HCT116 (cell line): ENCODE measurements at places on chromosomes 4 and X. TPM values are rescaled to one million over a fixed set of nuclear protein-coding genes. Genes with fewer than 3 reads are reported as not detected.

The PLAC8 gene
- total RNA-seq = 0.61 TPM

DNA sequence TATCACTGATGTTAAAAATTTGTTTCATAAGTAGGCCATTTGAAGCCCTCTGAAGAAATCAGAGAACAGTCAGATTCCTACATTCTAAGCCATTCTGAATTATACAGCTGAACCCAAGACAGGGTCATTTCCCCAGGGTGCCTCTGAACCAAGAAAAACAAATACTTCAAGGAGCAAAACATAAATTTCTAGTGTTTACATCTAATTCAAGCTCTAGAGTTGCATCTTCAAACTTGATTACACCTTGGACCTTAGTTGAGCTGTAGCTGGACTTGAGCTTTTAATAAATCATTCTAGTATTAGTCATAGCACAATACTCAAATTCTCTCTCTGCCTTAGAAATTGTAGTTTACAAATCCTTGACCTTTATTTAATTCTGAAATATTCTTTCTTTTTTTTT is 87.6 kb upstream of the IL15 start:
- H3K27me3 ChIP-seq = no peaks in the 10 kb centered on the region
- H3K4me3 ChIP-seq = no peak overlapping the region
- DNase-seq = no peak
- H3K4me1 ChIP-seq = no peaks in the 10 kb centered on the region

DNA sequence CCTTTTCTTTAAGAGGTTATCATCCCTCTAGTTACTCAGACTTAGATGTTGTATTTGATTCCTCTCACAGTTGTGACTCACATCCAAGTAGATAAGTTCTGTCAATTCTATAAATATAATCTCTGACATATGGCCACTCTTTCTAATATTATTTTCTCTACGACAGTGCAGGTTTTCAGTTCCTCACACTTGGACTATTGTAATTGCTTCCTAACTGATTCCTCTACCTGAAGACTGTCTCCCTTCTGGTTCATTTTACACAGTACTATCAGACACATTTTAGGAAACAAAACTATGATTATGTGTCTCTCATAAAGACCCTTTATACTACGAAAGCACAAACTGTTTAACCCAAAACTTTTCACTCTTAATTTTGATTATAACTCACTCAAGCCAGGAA is 31.3 kb upstream of the GNRHR start:
- no peak overlapping the region for H3K27ac ChIP-seq
- H3K4me1 ChIP-seq = no peaks in the 10 kb centered on the region
- no peak overlapping the region for H3K4me3 ChIP-seq
- H3K36me3 ChIP-seq = no peaks in the 10 kb centered on the region

GRCh38 chrX:39304746-39305145 is 503.5 kb downstream of the MID1IP1 start:
- no peak overlapping the region for H3K4me3 ChIP-seq
- H3K4me1 ChIP-seq = peaks cover 8% of the 10 kb centered on the region
- DNase-seq = no peak
- no peak overlapping the region for H3K27ac ChIP-seq

GRCh38 chr4:165814256-165815020 is 58.6 kb upstream of the TLL1 start:
- no peak overlapping the region for H3K27ac ChIP-seq
- H3K4me1 ChIP-seq = no peaks in the 10 kb centered on the region
- no peaks in the 10 kb centered on the region for H3K27me3 ChIP-seq
- H3K4me3 ChIP-seq = no peak overlapping the region
- H3K36me3 ChIP-seq = no peaks in the 10 kb centered on the region

- H3K27me3 ChIP-seq = no peaks in the 10 kb centered on the region
- no peak for DNase-seq
- H3K36me3 ChIP-seq = no peaks in the 10 kb centered on the region
- no peak overlapping the region for H3K27ac ChIP-seq
Measured at GRCh38 chr4:153497988-153498967, 32.1 kb downstream of the TMEM131L start.

GRCh38 chr4:141410839-141411238 is 190.1 kb downstream of the ZNF330 start:
- no peaks in the 10 kb centered on the region for H3K27me3 ChIP-seq
- DNase-seq = no peak
- no peak overlapping the region for H3K27ac ChIP-seq
- no peak overlapping the region for H3K4me3 ChIP-seq

GRCh38 chr4:76342191-76342590 is 35.7 kb downstream of the STBD1 start:
- no peaks in the 10 kb centered on the region for H3K36me3 ChIP-seq
- DNase-seq = no peak
- H3K4me1 ChIP-seq = no peaks in the 10 kb centered on the region
- no peak overlapping the region for H3K4me3 ChIP-seq

- H3K4me1 ChIP-seq = no peaks in the 10 kb centered on the region
- no peak overlapping the region for H3K27ac ChIP-seq
- H3K27me3 ChIP-seq = no peaks in the 10 kb centered on the region
- no peak overlapping the region for H3K4me3 ChIP-seq
- no peak for DNase-seq
Measured at GRCh38 chr4:69759189-69759604, 1.2 kb downstream of the SULT1B1 start.

The USP11 gene
- total RNA-seq = 62.0 TPM

DNA sequence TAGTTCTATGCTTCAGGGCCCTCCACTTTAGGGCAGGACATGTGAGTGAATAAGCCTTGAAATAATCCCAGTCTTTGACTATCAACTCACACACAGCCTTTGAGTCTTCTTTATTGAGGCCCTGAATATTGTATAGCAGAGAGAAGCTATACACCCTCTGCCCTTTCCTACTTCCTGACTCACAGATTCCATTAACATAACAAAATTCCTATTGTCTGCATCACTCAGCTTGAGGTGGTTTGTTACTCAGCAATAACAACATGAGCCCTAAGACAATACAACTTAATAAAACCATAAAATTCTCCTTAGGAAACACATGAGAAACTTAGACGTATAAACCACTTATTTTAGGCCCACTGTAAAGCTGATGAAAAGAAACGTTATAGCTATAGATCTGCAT is 680.3 kb upstream of the DIAPH2 start:
- no peak overlapping the region for H3K27ac ChIP-seq
- H3K4me1 ChIP-seq = no peaks in the 10 kb centered on the region
- no peaks in the 10 kb centered on the region for H3K36me3 ChIP-seq
- no peak overlapping the region for H3K4me3 ChIP-seq
- no peaks in the 10 kb centered on the region for H3K27me3 ChIP-seq
- no peak for DNase-seq

DNA sequence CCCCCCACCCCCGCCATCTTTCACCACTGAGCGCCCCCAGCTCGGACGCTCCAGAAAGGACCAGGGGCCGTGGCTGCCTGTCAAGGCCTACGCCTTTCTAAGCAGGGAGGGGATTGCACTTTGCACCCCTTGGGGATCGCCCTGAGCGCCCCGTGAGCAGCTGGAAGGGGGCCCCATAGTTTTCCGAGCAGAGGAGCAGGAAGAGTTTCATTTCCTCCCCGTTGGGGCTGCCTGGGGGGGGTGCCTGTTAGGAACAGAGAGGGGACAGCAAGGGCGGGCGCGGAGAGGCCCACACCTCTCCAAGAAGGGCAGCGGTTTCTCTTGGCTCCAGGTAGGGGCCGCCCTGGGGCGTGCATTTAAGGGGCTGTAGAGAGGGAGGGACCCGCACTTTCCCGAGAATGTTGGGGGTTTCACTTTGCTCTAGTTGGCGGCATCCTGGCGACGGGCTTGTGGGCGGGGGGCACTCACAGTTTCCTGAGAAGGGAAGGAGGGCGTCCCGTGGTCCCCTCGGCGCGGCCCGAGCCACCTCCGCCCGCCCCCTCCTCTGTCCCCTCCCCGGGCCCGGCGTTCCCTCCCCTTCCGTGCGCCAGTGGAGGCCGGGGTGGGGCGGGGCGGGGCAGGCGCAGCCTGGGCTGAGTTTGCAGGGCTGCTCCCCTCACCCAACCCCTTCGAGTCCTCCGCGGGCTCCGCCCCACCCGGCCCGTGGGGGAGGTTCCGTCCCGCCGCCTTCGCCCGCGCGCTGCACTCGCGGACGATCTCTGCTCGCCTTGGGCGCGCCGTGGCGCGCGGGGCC is 82.3 kb upstream of the CD99 start:
- H3K36me3 ChIP-seq = no peaks in the 10 kb centered on the region
- peak overlapping the region; percentile 52; the same call in 1 of the 2 replicates for H3K27ac ChIP-seq
- H3K27me3 ChIP-seq = no peaks in the 10 kb centered on the region

- DNase-seq = no peak
- no peaks in the 10 kb centered on the region for H3K27me3 ChIP-seq
- H3K4me1 ChIP-seq = no peaks in the 10 kb centered on the region
- no peak overlapping the region for H3K4me3 ChIP-seq
Measured at GRCh38 chr4:147975933-147976928, 244.3 kb downstream of the ARHGAP10 start.

The NEXMIF gene
- total RNA-seq = not detected

The ERCC6L gene
- total RNA-seq = 12.5 TPM

- peaks cover 13% of the 10 kb centered on the region; the same call in 1 of the 2 replicates for H3K4me1 ChIP-seq
- H3K4me3 ChIP-seq = no peak overlapping the region
- DNase-seq = no peak
- no peak overlapping the region for H3K27ac ChIP-seq
- no peaks in the 10 kb centered on the region for H3K36me3 ChIP-seq
- H3K27me3 ChIP-seq = no peaks in the 10 kb centered on the region
Measured at GRCh38 chrX:17617806-17618205, 119.5 kb upstream of the SCML1 start.

DNA sequence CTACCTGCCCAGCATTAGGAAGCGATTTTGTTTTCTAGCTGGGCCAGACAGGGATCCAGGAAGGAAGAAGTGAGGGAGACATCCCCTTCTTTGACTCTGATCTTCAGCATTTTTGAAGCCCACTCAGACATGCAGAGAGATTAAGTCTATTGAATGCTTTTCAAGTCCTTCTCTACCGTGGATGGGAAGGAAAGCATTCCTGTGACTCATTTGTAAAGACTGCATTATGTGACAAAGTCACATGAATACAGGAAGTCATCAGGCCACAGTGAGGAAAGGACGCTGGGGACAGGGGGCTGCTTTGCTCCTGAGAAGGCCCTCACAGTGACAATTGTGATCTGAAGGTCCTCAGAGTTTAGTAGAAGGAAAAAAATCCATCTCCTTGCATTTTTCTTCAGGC is 67.4 kb upstream of the GBA3 start:
- DNase-seq = no peak
- no peak overlapping the region for H3K27ac ChIP-seq
- no peaks in the 10 kb centered on the region for H3K4me1 ChIP-seq
- H3K27me3 ChIP-seq = no peaks in the 10 kb centered on the region
- no peak overlapping the region for H3K4me3 ChIP-seq
- no peaks in the 10 kb centered on the region for H3K36me3 ChIP-seq

The DCLK2 gene
- total RNA-seq = 2.7 TPM

- H3K36me3 ChIP-seq = no peaks in the 10 kb centered on the region
- H3K27me3 ChIP-seq = no peaks in the 10 kb centered on the region
- peaks cover 45% of the 10 kb centered on the region for H3K4me1 ChIP-seq
- DNase-seq = no peak
Measured at GRCh38 chr4:76780781-76781697, 116.9 kb downstream of the SOWAHB start.

- no peak for DNase-seq
- H3K4me1 ChIP-seq = no peaks in the 10 kb centered on the region
- H3K27ac ChIP-seq = no peak overlapping the region
- no peak overlapping the region for H3K4me3 ChIP-seq
- H3K27me3 ChIP-seq = no peaks in the 10 kb centered on the region
Measured at GRCh38 chr4:23348789-23349498, 540.9 kb downstream of the PPARGC1A start.

The CXCL1 gene
- 2.5 TPM for total RNA-seq

DNA sequence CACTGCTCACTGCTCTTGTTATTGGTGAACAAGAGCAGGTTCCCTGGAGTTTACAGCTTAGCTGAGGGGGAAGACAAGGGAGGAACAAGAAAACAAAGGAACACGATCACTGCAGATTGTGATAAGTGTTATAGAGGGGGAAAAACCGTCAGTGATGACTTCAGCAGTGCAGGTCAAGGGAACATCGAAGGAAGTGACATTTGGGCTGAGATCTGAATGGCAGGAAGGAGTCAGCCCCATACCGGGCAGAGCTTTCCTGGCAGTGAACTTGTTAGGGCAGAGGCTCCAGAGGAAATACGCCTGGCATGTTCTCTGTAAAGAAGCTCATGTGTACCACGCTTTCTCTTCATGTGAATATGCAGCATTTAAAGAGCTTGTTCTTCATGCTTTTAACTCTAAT is 78.1 kb downstream of the LDB2 start:
- no peaks in the 10 kb centered on the region for H3K36me3 ChIP-seq
- no peak overlapping the region for H3K27ac ChIP-seq
- H3K4me3 ChIP-seq = no peak overlapping the region
- no peaks in the 10 kb centered on the region for H3K4me1 ChIP-seq
- DNase-seq = no peak
- peaks cover 6% of the 10 kb centered on the region; the same call in 1 of the 2 replicates for H3K27me3 ChIP-seq

- no peaks in the 10 kb centered on the region for H3K4me1 ChIP-seq
- no peaks in the 10 kb centered on the region for H3K36me3 ChIP-seq
- no peaks in the 10 kb centered on the region for H3K27me3 ChIP-seq
- no peak overlapping the region for H3K4me3 ChIP-seq
Measured at GRCh38 chr4:68469482-68469881, 22.2 kb downstream of the TMPRSS11E start.

- H3K27me3 ChIP-seq = no peaks in the 10 kb centered on the region
- no peak overlapping the region for H3K4me3 ChIP-seq
- H3K36me3 ChIP-seq = no peaks in the 10 kb centered on the region
- no peaks in the 10 kb centered on the region for H3K4me1 ChIP-seq
Measured at GRCh38 chrX:30488092-30488491, 89.5 kb downstream of the TASL start.

DNA sequence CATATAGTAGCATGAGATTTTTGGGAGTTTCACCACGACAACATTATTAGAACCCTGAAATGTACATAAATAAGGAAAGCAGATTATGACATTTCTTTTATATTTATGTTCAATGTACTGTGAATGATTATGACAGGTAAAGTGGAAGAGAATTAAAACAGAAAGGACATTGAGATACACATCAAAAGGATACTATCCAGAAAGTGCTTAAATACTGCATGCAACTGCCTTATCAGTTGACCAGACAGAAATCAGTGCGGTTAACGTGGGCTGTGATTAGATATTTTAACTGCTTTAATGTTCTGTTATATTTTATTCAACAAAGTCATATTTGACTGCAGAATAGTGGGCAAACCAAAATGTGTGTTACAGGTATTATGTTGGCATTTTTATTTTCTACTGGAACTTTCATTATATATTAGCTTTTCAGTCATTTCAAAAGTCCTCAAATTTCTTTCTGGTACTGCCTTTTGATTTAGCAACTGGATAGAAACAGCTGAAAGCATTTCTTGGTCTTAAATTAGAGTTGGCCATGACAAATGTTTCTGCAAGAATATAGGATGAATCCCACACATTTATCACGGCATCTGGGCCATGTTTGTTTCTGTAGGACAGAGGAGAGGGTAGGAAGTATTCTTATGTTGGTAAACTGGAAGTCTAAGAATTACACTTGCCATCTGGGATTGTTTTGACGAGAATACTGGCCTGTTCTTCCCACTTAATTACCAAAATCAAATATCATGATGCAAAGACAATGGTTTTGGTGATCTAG is 255.2 kb downstream of the SLC39A8 start:
- no peak overlapping the region for H3K4me3 ChIP-seq
- H3K27me3 ChIP-seq = no peaks in the 10 kb centered on the region
- DNase-seq = no peak
- no peaks in the 10 kb centered on the region for H3K4me1 ChIP-seq
- no peaks in the 10 kb centered on the region for H3K36me3 ChIP-seq
